Stomach (tissue), 19 donors: ENCODE measurements at places on chromosomes 13 and 19.

DNA sequence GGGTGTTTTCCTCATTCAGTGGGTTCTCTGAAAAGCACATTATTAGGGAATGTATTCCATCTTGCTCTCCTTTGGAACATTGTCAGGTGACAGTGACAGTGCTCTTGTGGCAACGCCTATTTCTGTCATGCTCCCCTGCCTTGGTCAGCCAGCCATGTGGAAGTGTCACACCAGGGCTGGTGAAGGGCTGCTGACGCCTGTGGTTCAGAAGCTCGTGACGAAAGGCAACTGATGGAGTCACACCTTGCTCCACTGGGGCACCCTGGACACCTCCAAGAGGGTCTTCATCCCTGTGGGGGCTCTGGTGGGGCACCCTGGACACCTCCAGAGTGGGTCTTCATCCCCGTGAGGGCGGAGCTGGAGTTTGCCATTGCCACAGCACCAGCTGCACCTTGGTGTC is 68.9 kb upstream of the GPR183 start:
- DNase-seq = no peak

DNA sequence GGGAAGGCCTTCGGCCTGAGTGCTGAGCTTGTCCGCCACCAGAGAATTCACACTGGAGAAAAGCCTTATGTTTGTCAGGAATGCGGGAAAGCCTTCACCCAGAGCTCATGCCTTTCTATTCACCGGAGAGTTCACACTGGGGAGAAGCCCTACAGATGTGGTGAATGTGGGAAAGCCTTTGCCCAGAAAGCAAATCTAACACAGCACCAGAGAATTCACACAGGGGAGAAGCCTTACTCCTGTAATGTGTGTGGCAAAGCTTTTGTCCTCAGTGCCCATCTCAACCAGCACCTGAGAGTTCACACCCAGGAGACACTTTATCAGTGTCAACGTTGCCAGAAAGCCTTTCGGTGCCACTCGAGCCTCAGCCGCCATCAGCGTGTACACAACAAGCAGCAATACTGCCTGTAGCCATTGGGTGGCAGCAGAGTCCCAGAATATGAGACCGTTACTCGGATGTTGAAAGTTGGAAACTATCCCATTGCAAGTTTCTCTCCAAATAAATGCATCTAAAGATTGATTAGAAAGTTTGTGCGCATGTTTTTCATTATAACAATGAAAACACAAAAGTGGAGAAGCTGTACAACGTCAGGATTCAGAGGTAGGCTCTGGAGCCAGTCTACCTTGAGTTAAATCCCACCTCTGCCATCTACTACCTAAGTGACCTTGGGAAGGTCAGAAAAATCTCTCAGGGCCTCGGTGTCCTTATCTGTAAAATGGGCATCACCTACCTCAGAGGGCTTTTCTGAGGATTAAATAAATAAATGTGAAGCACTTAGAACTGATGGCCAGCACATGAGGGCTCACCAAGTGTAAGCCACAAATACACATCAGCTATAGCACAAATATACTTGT is 21.1 kb downstream of the ZNF473 start:
- DNase-seq = peak; percentile 67

DNA sequence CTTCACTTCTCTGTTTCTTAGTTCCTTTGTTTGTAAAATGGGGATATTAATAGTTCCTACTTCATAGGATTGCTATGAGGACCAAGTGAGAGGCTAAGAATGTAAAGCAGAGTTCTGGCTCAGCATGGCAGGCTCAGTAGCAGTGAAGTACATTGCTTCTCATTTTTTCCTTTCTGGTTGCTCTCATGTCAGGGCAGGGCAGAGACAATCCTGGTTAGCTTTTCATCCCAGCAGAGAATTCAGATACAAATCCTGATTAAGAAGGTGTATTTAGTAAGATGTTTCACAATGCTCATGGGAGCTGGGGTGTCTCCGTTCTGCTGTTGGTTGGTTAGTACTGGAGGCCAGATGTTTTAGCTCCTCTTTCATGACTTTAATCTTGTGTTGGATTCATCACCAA is 42.9 kb downstream of the WASF3 start:
- DNase-seq = no peak

- DNase-seq = no peak
These were observed 472.8 kb downstream of the OLFM4 start for GRCh38 chr13:53501387-53501786.

GRCh38 chr13:113886561-113887112 is 22.8 kb upstream of the GAS6 start:
- no peak for DNase-seq

GRCh38 chr19:38287604-38288003 is 16.4 kb upstream of the C19orf33 start:
- DNase-seq = no peak

DNA sequence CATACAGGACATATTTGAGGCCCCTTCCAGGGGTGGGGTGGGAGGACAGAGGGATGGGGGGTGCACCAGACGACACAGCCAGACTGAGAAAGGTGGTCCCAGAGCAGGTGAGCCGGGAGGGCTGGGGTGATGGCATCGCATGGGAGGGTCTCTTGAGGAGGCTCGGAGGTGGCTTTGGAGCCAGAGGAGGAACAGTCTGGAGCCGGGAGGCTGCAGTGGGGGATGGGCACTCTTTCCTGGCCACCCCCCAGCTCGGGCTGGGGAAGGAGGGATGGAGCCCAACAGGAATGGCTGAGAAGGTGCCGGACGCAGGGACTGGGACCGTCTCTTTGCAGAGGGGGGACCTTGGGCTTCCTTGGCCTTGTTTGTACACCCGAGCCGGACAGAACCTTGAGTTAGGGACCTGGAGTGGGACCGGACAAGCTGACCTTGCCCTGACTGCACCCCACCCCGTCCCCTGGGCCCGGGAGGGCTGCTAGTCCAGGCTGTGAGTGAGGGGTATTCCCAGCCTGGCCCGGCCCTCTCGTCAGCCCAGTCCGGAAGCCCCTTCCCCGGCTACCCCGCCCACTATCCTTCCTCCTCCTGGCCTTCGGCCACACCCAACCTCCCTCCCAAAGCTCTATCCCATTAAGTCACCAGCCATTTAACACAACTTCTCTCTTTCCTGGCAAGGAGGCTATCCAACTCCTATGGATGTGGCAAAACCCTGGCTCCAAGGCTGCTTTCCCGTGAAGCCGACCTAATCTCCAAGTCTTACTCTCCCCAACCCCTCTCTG is 816 bp upstream of the TBXA2R start:
- DNase-seq = peak; percentile 75

- DNase-seq = no peak
These were observed 60.0 kb downstream of the FLT1 start for GRCh38 chr13:28434926-28435325.

DNA sequence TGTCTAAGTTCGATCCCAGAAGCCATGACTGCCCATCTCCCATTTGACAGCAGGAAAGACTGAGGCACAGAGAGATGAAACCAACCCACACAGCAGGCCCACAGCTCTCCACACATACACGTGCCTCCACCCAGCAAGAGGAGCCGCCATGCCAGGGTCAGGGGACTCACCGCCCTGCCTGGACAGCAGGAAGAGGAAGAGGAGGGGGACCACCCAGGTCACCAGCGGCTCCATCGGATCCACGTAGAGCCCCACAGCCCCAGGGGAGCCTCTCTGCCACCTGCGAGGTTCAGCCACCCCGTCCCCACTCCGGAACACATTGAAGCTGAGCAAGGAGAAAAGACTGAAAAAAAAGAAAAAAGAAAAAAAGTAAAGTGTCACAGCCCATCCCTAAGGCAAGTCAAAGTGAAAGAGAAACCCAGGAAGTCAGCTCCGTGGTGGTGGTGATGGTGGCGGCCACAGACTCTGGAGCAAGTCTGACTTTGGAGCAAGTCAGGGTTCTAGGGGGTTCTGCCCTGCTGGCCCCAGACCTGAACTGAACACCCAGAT is at the start of gene IL12RB1:
Gene IL12RB1 (minus strand): TSS at position 345 of the 549 bp plus-strand sequence. CDS start 111 bp downstream, at position 234.
- DNase-seq = peak; percentile 43

DNA sequence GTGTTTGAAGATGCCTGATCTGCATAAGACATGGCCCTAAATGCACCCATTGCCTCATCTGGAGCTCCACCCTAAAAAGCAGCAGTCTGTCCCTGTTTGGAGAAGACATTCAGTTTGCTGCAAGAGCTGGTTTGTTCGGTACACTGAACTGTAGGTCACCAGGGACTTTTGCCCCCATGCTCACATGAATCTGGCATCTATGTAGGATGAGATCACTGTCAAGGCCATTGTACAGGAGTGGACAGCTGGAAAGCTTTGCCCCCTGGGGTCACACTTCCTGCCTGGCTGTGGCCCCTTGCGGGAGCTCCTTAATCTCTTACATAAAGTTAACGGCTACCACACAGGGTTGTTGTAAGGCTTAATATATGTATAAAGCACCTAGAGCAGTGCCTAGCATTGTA is 73.0 kb downstream of the IPO5 start:
- DNase-seq = no peak
